ENCODE measurements at places on chromosomes 3 and 15. TPM values are rescaled to one million over a fixed set of nuclear protein-coding genes. Genes with fewer than 3 reads are reported as not detected.
A peak's percentile ranks its signal among the peaks of the same experiment; 100 is the strongest.

The GPR15 gene
- 24.7 TPM for total RNA-seq

The RPL29 gene
- total RNA-seq, result 1,711 TPM

The PLA1A gene
- total RNA-seq, result not detected

The CHL1 gene
- 0.06 TPM for total RNA-seq

The POC1A gene
- total RNA-seq, result 1.9 TPM

The SCN5A gene
- total RNA-seq, result 0.23 TPM

The CCR9 gene
- total RNA-seq, result 4.2 TPM

The ERC2 gene
- total RNA-seq, result not detected

The C3orf62 gene
- total RNA-seq, result 12.8 TPM

The DOCK3 gene
- 2.0 TPM for total RNA-seq

The SLC9C1 gene
- not detected for total RNA-seq

The PXYLP1 gene
- total RNA-seq, result 13.7 TPM

DNA sequence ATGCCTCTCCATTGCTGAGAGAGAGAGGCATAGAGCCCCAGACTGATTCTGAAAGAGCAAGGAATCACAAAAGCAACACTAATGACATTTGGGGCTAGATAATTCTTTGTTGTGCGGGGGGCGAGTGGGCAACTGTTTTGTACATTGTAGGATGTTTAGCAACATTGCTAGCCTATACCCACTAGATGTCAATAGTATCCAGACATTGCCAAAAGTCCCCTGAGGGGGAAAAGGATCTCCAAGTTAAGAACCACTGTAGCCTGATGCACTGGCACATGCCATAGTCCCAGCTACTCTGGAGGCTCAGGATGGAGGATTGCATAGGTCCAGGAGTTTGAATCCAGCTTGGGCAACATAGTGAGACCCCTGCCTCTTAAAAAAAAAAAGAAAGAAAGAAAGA, 22.8 kb upstream of the GOLM2 start:
- H3K36me3 ChIP-seq, result no peaks in the 10 kb centered on the region
- H3K27ac ChIP-seq, result no peak overlapping the region
- no peak overlapping the region for H3K4me3 ChIP-seq

- no peak overlapping the region for H3K4me3 ChIP-seq
- no peak overlapping the region for H3K27ac ChIP-seq
- H3K4me1 ChIP-seq, result no peaks in the 10 kb centered on the region
Observed at GRCh38 chr3:140505213-140505612, 172.7 kb upstream of the TRIM42 start.

- no peak for DNase-seq
- H3K4me1 ChIP-seq, result no peaks in the 10 kb centered on the region
- peaks cover 54% of the 10 kb centered on the region for H3K36me3 ChIP-seq
- no peak overlapping the region for H3K27ac ChIP-seq
- no peak overlapping the region for H3K4me3 ChIP-seq
- H3K27me3 ChIP-seq, result no peaks in the 10 kb centered on the region
Observed at GRCh38 chr3:11559816-11560633, 83.7 kb downstream of the VGLL4 start.

DNA sequence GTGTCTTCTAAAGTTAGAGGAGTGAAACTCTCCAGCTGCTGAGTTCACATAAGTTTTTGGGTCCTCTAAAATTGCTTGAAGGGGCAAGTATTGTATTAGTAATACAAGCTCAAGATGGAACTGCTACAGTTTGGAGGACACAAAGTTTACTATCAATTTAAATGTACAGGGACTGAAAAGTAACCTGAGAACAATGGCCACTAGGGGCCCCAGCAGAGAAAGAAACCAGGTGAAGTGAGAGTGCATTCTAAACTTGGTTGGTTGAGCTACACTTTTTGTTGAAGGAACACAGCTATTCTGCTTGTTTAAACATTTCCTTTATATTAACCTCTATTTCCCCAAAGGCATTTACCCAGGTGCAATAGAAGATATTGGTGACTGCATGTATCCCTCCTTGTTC, 755.5 kb downstream of the GBE1 start:
- no peak for DNase-seq
- no peak overlapping the region for H3K4me3 ChIP-seq
- no peaks in the 10 kb centered on the region for H3K4me1 ChIP-seq
- no peaks in the 10 kb centered on the region for H3K27me3 ChIP-seq
- no peaks in the 10 kb centered on the region for H3K36me3 ChIP-seq
- H3K27ac ChIP-seq, result no peak overlapping the region

GRCh38 chr3:127120851-127121647, 71.9 kb upstream of the PRR23E start:
- no peaks in the 10 kb centered on the region for H3K36me3 ChIP-seq
- H3K4me1 ChIP-seq, result no peaks in the 10 kb centered on the region
- H3K27me3 ChIP-seq, result no peaks in the 10 kb centered on the region
- no peak for DNase-seq
- no peak overlapping the region for H3K27ac ChIP-seq

- H3K36me3 ChIP-seq, result peaks cover 9% of the 10 kb centered on the region
- no peak for DNase-seq
- no peak overlapping the region for H3K4me3 ChIP-seq
Observed at GRCh38 chr15:67190813-67191212, 63.6 kb downstream of the AAGAB start.

GRCh38 chr3:14540821-14541385, 761 bp upstream of the GRIP2 start:
- no peaks in the 10 kb centered on the region for H3K36me3 ChIP-seq
- H3K27me3 ChIP-seq, result peaks cover 41% of the 10 kb centered on the region
- no peak for DNase-seq
- H3K4me3 ChIP-seq, result no peak overlapping the region
- H3K4me1 ChIP-seq, result no peaks in the 10 kb centered on the region

DNA sequence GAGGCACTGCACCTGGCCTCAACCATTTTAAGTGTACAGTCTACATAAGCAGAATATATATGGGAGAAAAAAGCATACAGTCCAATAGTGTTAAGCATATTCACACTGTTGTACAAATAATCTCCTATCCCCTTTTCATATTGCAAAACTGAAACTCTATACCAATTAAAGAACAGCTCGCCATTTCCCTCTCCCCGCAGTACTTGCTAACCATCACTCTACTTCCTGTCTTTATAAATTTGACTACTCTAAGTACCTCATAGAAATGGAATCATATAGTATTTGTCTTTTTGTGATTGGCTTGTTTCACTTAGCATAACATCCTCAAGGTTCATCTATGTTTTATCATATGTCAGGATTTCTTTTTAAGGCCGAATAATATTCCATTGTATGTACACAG, 21.6 kb upstream of the TASOR start:
- H3K36me3 ChIP-seq, result no peaks in the 10 kb centered on the region
- peak overlapping the region; percentile 2 for H3K27ac ChIP-seq
- H3K4me1 ChIP-seq, result peaks cover 5% of the 10 kb centered on the region

GRCh38 chr15:89374086-89374981, 39.7 kb upstream of the POLG start:
- DNase-seq, result no peak
- H3K27me3 ChIP-seq, result peaks cover 79% of the 10 kb centered on the region
- no peak overlapping the region for H3K4me3 ChIP-seq
- peaks cover 36% of the 10 kb centered on the region for H3K4me1 ChIP-seq

GRCh38 chr3:197906850-197907187, 43.2 kb upstream of the RPL35A start:
- no peak for DNase-seq
- no peaks in the 10 kb centered on the region for H3K27me3 ChIP-seq
- no peaks in the 10 kb centered on the region for H3K36me3 ChIP-seq
- H3K4me3 ChIP-seq, result no peak overlapping the region
- H3K4me1 ChIP-seq, result peaks cover 5% of the 10 kb centered on the region

- no peak for DNase-seq
- no peak overlapping the region for H3K27ac ChIP-seq
- H3K27me3 ChIP-seq, result peaks cover 4% of the 10 kb centered on the region
- no peaks in the 10 kb centered on the region for H3K36me3 ChIP-seq
Observed at GRCh38 chr15:57455929-57456328, 79.6 kb downstream of the CGNL1 start.

- H3K27me3 ChIP-seq, result peaks cover 6% of the 10 kb centered on the region
- no peak for DNase-seq
- H3K27ac ChIP-seq, result no peak overlapping the region
- no peaks in the 10 kb centered on the region for H3K36me3 ChIP-seq
Observed at GRCh38 chr15:76084256-76084655, 24.5 kb downstream of the TMEM266 start.

DNA sequence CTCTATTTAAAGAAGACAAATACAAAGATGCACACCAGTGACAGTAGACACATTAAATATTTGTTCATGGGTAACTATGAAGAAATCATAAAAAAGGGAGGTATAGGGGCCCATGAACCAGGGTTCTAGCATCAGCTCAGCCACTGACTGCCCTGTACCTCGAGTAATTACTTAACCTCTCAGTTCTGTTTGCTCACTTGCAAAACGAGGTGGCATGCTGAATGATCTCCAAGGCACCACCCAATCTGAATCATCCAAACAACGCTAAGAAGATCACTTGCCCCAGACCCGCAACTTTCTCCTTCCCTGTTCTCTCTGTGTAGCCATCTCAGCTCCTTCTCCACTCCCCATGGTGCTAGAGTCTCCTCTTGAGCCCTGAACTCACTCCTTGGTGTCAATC, 374.7 kb downstream of the VPS13C start:
- no peak overlapping the region for H3K27ac ChIP-seq
- no peak for DNase-seq
- no peaks in the 10 kb centered on the region for H3K27me3 ChIP-seq
- H3K4me1 ChIP-seq, result no peaks in the 10 kb centered on the region
- no peaks in the 10 kb centered on the region for H3K36me3 ChIP-seq
- H3K4me3 ChIP-seq, result no peak overlapping the region

DNA sequence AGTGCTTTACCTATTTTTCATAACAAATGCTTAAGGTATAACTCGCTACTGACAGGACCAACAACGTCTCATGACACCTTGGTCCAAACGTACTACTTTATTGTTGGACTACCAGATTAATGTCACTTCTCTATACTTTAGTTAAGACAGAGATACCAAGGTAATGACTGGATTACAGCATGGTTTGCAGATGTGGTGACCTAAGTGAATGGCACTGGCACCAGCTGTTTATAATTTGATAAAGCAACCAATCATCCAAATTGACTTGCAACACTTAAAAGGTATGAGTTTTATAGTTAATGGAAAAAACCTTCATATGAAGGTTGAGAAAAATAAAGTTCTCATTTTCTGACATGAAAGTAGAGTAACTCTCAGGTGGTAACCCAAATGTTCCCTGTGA, 209.0 kb downstream of the NEK10 start:
- no peaks in the 10 kb centered on the region for H3K4me1 ChIP-seq
- no peak for DNase-seq
- no peaks in the 10 kb centered on the region for H3K27me3 ChIP-seq

- no peaks in the 10 kb centered on the region for H3K4me1 ChIP-seq
- DNase-seq, result no peak
- H3K4me3 ChIP-seq, result no peak overlapping the region
- no peak overlapping the region for H3K27ac ChIP-seq
Observed at GRCh38 chr15:83905556-83906273, 251.8 kb downstream of the ADAMTSL3 start.

- peaks cover 17% of the 10 kb centered on the region for H3K27me3 ChIP-seq
- no peak for DNase-seq
- peaks cover 14% of the 10 kb centered on the region for H3K4me1 ChIP-seq
- no peaks in the 10 kb centered on the region for H3K36me3 ChIP-seq
- no peak overlapping the region for H3K27ac ChIP-seq
Observed at GRCh38 chr3:141080431-141080830, 29.3 kb downstream of the SPSB4 start.

DNA sequence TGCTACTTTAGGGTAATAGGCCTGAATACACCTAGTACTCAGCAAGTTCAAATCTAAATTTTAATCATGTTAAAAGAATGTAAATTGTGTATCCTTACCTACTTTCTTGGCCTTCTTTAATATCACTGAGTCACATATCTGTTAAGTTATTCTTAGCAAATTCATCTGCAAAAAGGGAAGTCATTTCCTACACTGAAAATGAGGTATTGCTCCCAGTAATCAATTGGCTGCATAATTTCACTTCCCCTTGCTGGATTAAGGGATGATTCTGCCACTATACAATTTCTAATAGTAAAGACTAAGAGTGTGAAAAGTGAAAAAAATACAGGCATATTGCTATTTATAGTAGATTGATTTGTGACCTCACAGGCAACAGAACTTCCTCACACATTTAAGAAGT, 47.8 kb downstream of the CCDC54 start:
- peaks cover 4% of the 10 kb centered on the region for H3K4me1 ChIP-seq
- H3K27ac ChIP-seq, result no peak overlapping the region
- DNase-seq, result no peak
- H3K27me3 ChIP-seq, result no peaks in the 10 kb centered on the region
